ENCODE measurements at places on chromosomes 3 and 15.

GRCh38 chr15:70627734-70628548 is 135.4 kb downstream of the UACA start:
- DNase-seq = no peak

DNA sequence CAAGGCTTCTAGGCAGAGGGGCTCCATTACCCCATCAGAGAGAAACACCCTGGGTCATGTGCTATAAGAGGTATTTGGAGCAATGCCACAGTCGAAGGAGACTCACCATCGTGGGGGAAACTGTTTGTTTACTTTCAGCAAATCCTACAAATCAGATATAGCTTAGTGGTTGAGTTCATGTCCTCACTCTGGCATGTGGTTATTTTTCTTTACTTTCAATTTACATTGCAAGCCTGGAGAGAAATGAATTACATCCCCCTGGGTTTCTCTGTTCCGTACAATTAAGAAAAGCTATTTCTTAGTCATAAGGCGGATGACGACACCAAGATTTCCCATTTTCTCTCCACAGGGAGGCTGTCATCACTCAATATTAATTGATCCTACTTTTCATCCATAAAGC is 36.9 kb downstream of the RFTN1 start:
- peak; percentile 19 for DNase-seq

- no peak for DNase-seq
Measured at GRCh38 chr3:141116721-141117120, 65.6 kb downstream of the SPSB4 start.

GRCh38 chr3:25957026-25957425 is 167.1 kb downstream of the OXSM start:
- no peak for DNase-seq

- DNase-seq = no peak
Measured at GRCh38 chr3:143751643-143752178, 96.6 kb downstream of the SLC9A9 start.

GRCh38 chr3:113659101-113659541 is 37.3 kb downstream of the USF3 start:
- no peak for DNase-seq

DNA sequence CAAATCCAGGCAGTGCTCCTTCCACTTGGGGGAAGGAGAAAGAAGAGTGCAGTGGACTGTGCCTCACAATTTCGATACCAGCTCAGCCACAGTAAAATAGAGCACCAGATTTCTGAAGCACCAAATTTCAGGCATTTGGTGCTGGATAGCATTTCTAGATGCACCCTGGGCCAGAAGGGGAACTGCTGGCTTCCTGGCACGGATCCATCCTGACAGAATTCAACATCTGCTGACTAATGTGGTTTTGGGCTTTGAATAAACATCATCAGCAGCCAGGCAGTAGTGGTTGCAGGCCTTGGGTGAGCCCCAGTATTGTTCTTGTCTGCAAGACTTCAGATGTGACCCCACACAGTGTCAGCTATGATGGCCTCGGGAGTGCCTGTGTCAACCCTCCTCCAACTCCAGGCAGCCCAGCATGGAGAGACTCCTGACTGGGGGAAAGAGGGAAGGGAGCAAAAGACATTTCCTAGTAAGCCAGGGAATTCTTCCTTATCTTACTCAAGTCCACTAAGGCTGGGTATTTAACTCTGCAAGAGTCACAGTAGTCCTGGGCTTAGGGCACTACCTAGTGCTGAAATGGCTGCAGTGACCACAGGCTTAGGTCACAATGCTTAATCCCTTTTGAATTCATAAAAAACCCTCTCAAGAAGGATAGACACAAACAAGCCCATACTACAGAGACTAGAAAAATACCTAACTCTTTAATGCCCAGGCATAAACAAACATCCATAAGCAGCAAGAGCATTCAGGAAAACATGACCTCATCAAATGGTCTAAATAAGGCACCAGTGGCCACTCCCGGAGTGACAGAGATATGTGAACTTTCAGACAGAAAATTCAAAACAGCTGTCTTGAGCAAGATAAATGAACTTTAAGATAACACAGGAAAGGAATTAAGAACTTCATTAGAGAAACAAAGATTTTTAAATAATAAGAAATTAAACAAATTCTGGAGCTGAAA is 74.7 kb downstream of the SPATA16 start:
- DNase-seq = peak; percentile 28

GRCh38 chr3:194368918-194369317 is 625 bp downstream of the LRRC15 start:
- no peak for DNase-seq

DNA sequence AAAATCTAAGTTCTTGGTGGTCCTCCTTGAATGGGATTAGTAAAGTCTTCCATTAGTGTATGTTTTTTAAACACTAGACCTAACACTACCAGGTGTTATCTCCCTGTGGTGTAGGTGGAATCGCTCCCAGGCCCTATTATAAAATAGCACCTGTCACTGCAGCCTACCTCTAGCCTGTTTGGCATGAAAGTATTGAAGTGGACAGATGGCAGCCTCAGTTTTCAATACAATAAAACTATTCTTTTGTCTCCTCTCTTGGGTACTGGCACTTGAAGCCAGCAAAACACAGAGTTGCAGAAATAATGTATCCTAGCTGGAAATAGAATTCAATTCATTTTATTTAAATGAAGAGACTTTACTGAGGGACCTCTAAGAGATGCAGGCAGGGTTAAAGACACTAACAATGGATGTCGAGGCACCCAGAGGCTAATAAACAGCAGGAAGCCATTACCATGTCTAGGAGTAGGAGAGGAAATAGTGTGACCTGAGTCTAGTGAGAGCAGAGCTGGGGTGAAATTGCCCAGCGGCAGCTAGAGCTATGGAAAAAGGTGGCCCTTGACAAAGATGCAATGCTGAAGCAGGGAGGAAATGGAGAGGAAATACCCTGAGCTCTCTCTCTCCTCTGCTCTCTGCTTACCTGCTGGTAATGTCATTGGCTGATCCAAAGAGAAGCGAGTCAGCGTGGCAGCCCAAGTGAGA is 49.1 kb upstream of the TMEM158 start:
- DNase-seq = no peak

GRCh38 chr3:51295625-51296024 is 89.5 kb upstream of the MANF start:
- DNase-seq = no peak

DNA sequence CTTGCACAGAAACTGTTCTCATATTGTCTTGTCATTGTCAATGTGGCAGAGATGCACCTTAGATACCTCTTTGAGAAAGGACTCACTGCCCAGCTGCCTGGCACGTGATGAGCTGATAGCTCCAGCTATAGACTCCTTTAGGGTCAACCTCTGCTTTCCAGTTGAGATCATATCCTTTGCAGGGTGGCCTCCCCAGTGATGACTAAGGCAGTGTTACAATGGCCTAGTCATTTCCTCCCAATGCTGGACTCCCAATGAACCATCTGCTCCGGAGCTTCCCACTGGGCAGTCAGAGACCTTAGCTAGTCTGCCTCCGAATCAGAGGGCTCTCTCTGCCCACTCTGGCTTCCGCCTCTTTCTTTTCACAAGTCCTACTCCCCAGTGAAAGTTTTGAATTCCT is 79.5 kb downstream of the CHRD start:
- no peak for DNase-seq

- no peak for DNase-seq
Measured at GRCh38 chr15:55499151-55499550, 8.9 kb downstream of the DNAAF4 start.
